Activated T-helper 9 cell treated with anti-CD3 and anti-CD28 coated beads, Interleukin-2, amount 50 U/mL, for 16 hours (primary cell): ENCODE measurements at places on chromosomes 12 and 14.

DNA sequence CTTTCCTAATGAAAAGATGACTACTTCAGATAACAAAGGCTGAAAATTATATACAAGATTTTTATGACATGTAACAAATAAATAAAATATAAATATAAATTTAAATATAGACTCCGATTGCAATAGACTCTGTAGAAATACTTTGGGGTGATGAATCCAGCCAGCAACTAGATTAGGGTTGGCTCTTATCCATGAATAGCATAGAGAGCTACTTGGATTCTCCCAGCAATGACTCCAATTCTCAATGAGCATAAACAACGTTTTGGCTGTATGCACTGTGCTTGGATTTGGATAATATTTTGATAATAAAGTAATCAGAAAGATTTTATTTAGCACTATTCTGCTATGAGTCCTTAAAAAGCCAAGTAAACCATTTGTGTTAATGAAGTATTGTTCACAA, 58.0 kb upstream of the LRFN5 start:
- no peak for DNase-seq

- peak; percentile 23 for DNase-seq
Observed at GRCh38 chr12:67698672-67699581, 50.4 kb downstream of the DYRK2 start.

DNA sequence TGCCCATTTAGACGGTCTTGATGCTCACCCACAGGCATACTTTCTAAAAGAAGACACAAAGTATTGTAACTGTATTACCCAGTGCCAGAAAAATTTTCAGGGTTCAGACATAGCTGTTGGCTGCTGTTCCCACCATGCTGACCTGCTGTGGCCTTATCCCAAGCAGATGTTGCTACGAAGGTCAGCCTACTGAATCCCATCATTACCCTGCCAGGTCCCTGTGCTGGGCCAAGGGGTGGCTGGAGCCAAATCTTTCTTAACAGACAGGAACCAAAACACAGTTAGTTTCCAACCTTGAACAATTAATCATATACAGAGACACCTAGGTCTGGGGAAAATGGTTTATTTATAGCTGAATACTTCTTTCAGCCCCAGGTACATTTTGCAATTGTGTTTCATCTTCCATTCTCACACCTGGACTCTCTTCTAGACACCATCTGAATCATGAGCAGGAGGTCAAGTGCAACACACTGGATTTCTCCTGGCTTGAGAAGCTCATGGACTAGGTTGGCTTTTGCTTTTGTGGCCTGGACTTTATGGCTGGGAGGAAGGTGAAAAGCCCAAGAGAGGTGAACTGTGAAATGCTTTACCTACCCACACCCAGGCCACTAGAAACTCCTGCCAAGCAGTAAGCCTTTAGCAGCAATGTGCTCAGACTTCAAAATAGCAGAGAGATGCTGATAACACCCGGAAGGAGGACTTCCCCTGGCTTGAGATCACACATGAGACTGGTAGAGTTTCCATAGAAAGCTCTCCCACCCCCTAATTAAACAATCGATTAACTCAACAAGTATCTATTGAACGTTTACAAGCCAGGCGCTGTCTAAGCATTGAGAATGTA, 150.1 kb downstream of the SUDS3 start:
- DNase-seq, result no peak

DNA sequence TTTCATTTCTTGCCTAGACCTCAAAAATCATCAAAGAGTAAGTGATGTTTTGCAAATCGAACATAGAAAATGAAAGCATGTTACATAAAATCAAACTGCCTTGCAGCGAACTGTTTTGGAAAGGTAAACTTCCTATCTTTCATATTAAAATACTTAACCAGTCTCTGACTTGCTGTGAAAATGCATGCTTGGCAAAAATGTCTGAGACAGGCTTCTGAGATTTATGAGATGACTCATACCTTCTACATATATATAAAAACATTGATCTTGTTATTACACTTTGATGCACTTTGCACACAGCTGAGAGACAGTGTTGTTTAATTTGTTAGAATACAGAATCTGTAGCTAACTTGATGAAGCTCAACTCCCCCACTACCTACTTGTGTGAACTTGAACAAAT, 179.1 kb downstream of the KITLG start:
- DNase-seq, result no peak

- no peak for DNase-seq
Observed at GRCh38 chr12:32702946-32703345, 23.8 kb downstream of the DNM1L start.

- DNase-seq, result no peak
Observed at GRCh38 chr12:117986705-117987469, 18.1 kb upstream of the KSR2 start.

DNA sequence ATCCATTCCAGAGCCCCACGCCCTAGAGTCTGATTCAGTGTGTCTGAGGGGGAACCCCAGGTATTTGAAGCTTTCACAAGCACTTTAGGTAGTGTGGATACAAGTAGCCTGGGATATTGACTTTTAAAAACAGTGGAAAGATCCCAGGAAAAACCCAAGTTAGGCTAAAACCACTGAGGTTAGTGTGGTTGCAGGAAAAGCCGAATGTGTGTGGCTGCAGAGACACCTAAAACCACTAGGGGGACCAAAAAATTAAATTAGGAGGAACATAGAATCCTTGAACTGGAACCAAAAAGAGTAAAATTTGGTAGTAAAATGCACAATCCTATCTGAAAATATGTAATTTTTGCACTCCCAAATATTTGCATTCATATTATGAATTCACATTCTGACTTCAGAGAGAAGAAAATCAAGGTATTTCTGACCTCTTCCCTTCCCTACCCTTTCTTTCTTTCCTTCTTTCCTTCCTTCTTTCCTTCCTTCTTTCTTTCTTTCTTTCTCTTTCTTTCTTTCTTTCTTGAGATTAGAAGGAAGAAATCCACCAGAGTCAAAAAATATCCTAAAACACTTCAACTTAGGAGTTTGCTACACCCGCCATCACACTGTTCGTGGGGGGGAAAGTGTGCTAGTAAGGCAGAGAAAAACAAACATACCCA, 37.8 kb downstream of the SLCO1A2 start:
- no peak for DNase-seq

DNA sequence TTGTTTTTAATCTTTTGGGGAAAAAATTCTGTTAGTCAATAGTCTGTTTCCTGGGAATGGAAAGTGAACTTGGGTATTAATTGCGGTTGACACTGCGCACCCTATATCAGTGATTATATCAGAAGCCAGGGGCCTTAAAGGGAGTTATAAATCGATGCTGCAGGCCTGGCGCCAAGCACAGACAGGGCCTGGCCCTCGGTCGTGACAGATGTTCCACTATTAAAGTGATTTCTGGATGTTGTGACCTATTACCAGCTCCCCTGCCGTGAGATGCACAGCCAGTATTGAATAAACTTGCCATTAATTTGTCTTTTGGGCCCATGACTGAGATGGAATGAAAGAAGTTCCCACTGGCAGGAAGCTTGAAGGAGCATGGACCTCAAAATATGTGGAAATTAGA, 45.1 kb upstream of the KITLG start:
- DNase-seq, result no peak

- peak; percentile 15 for DNase-seq
Observed at GRCh38 chr12:125330645-125331341, 265.6 kb downstream of the AACS start.

GRCh38 chr14:57071639-57072038, 197.1 kb downstream of the EXOC5 start:
- DNase-seq, result no peak

DNA sequence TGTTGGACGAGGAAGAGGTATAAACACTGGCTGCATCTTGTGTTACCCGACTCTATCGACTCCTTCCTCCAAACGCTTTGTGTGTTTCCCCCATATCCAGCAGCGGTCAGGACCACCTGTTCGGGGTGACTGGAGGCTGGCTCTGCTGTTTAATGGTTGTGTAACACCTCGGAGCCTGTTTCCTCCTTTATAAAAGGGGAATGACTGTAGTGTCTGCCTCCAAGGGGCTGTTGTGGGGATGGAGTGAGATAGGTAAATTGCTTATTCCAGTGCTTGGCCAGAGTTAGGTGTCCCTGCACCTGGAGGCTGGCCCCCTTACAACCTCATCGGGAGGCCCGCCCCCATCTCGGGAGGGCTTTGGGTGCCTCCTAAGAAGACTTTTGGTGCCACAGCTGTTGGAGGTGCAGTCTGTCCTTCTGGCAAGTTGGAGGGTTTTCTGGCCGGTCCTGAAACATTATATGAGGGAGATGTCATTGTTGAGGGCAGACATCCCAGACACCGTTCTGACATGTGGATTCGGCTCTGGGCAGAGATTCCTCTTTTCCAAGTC, 1.1 kb downstream of the MLXIP start:
- DNase-seq, result no peak

DNA sequence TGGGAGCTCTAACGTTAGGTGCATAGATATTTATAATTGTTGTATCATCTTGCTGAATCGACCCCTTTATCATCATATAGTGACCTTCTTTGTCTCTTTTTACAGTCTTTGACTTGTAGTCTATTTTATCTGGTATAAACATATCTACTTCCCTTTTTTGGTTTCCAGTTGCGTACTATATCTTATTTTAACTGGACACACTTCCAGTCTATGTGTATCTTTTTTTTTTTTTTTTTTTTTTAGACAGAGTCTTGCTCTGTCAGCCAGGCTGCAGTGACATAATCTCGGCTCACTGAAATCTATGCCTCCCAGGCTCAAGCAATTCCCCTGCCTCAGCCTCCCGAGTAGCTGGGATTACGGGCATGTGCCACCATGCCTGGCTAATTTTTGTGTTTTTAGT, 41.9 kb upstream of the ZFP36L1 start:
- no peak for DNase-seq

- DNase-seq, result no peak
Observed at GRCh38 chr14:68526512-68527091, 266.3 kb downstream of the ZFP36L1 start.

DNA sequence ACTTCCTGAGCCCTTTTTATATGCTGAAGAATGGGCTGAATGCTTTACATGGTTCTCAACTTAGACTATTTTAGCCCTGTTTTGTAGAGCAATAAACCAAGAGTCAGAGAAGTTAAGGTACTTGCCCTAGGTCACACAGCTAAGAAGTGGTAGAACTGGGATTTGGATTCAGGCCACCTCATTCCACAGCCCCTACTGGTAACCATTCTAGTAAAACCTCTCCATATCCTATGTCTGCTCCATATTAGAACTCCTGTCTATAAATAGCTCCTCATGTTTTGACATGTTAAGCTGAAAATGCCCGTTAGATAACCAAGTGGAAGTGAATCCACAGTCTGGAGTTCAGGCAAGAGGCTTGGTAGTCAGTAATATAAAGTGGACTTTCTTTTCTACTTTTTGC, 111.6 kb downstream of the HECTD4 start:
- DNase-seq, result no peak

DNA sequence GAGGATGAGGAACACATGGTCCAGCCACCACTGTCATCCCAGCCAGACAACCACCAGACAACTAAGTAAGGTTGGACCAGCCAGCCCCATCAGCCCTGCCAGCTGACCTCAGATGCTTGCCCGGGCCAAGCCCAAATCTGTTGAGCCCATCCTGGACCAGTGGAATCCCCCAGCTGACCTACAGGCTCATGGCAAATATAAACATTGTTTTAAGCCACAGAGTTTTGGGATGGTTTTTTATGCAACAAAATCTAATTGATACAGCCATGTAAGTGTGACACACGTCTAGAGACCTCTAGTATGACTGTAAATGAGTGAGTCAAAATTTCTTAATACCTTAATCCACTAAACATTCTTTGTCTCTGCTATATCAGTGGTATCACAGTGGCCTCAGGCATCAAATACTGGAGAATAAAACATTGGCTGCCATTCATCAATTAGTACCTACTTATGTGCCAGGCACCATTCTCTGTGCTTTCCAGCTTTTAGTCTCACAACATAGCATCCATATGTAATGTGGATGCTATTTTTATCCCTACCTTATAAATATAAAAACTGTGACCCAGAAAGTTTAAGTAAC, 24.2 kb upstream of the NT5DC3 start:
- DNase-seq, result no peak

DNA sequence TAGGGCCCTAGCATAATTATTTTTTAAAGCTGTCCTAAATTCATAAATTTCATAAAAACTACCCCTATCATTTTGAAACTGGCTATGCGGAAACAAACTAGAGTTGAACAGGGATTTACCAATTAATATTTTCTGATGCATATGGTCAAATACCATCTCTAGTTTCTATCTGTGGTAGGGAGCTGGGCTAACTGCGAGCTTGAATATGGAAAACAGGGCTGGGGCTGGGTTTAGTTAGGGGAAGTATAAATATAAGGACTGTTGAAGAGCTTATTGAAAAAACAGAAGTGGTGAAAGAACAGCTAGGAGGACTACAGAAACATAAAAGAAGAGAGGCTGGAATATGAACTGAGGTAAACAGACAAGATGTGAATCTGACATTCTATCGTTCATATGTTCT, 91.8 kb downstream of the SLC38A1 start:
- no peak for DNase-seq

DNA sequence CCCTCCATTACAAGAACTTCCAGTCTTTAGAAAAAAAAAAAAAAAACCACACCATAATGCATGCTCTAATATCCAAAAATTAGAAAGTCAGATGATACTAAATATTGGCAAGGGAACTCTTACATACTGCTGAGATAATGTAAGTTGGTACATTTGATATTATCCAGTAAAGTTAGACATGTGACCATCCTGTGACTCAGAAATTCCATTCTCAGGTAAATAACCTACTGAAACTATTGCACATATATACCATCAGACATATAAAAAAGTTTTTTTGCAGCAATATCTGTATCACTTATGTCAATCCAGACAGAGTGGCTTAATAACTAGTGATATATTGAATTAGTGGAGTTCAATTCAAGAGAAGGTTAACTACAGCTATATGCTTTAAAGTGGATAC, 63.5 kb downstream of the KITLG start:
- DNase-seq, result no peak

DNA sequence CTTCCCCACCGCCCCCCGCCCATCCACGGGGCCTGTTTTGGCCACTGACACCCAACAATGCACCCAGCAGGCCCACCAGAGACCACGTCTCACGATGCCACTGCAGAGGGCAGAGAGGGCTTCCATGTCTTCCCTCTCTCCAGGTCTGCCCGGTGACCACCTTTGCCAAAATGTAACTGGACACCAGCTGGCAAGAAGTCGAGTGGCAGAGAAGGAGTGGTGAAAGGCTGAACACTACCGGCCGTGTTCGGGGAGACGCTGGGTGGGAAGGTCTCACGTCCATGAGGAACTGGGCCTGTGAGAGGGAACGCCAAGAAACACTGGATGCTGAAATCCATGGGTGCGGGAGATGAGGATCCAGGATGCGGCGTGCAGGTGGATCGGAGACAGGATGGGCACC, 308.2 kb downstream of the ADGRD1 start:
- no peak for DNase-seq

GRCh38 chr14:37623971-37624370, 28.5 kb downstream of the TTC6 start:
- DNase-seq, result no peak

GRCh38 chr14:92581966-92582566, 68.5 kb downstream of the RIN3 start:
- DNase-seq, result no peak

GRCh38 chr12:120376009-120376408, 7.0 kb upstream of the MSI1 start:
- DNase-seq, result no peak

DNA sequence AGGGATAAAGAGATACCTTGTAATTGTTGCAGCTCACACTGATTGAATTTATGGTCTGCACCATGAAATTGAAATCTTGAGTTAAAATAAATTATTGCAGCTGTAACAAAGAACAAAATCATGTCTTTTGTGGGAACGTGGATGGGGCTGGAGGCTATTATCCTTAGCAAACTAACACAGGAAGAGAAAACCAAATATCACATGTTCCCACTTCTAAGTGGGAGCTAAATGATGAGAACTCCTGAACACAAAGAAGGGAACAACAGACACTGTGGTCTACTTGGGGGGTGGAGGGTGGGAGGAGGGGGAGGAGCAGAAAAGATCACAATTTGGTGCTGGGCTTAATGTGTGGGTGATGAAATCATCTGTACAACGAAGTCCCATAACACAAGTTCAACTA, 22.6 kb downstream of the ERP27 start:
- DNase-seq, result no peak
